T-helper 1 cell (primary cell): ENCODE measurements at places on chromosomes 3 and 15.

GRCh38 chr3:15399970-15400369 lies 27.4 kb downstream of the METTL6 start:
- DNase-seq: no peak

DNA sequence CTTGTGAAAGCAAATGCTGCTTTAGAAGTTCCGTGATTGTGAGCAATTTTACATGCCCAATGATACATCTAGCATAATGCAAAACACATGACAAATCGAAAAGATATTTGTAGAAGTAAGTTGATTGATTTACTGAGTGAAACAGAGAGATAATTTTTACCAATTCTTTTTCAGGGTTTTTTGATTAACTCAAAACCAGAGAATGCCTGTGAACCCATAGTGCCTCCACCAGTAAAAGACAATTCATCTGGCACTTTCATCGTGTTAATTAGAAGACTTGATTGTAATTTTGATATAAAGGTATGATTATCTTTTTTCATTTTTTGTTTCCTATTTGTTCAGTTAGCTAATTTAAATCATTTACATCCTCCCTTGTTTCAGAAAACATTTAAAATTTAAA lies 58.8 kb downstream of the RNF13 start:
- no peak for DNase-seq

DNA sequence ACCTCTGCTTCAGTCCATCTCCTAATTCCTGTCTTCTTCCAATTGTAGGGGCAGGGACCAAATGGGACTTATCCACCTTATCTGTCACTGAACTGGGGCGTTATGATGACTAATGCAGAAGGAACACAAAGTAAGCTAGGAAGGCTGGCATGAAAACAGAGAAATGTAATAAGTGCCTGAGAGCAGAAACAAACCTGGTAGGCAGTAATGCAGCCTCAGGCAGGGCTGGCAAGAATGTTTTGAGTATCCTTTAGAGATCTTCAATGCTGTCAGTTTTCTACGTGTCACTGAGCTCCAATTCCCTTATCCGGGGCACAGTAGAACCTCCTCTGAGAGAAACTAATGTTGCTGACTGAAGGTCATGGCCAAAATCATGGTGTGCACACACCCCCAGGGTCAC lies 246.2 kb upstream of the TBL1XR1 start:
- DNase-seq: no peak

GRCh38 chr3:58353722-58354553 lies 21.2 kb downstream of the PXK start:
- DNase-seq: no peak

DNA sequence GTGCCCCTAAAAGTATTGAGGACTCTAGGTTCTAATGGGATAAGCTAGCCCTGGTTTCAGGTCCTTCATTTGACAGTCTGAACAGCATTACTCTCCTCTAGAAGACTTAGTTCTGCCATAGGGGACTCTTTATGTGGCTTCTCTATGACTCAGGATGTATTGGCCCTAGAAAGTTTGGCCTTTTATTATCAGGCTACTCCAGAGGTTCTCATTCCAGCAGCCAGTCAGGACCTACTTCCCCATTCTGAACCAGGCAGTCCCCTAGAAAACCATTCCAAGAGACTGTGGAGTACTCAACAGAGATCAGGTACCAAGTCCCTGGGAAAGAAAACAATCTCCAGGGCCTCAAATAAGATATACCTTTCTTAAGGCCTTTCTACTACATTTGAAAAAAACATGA lies 157.9 kb upstream of the TSPAN3 start:
- no peak for DNase-seq

DNA sequence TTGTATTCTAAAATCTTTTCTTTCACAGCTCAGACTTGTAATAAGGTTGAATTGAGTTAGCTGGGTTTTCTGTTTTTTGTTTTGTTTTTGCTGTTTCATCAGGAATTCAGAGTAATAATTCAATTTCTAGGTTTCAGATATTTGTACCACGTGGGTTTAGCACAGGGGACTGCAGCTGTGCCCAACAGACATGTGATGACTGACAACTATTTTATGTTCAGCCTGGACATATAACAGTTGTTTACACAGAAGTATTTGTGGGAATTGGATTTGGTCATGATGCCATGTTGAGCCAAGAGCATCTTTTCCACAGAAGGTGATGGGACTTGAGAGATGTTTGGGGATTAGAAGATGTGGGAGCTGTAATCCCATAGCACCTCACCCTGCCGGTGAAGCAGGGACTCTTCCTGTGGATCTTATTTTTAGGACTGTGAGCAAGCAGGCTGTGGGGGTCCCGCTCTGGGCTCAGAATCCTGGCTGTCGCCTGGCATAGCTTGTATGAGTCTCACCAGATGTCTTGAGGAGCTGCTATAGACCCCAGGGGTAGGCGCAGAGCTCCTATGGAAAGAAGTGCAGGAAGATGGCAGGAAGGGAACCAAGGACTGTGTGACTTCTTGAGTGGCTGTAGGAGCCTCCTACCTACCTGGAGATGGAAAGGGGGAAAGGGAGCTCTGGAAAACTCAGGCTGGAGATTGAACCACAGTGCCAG lies 23.7 kb downstream of the PXYLP1 start:
- DNase-seq: no peak

GRCh38 chr3:43243590-43244587 lies 42.5 kb upstream of the SNRK start:
- DNase-seq: no peak

DNA sequence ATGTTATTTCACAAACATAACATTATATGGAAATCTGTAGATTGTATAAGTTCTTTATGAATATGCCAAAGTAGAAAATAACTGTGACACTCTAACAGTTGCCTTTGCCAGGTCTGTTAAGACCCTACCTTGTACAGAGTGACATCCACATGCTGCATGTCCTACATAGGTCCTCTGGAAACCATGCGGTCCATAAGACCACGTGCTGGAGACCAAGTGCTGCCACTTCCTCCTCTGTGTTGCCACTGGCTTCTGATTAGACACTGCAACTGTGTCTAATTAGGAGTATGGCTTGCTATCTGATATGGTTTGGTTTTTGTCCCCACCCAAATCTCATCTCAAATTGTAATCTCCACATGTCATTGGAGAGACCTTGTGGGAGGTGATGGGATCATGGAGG lies 855.5 kb upstream of the SEMA6D start:
- DNase-seq: no peak

DNA sequence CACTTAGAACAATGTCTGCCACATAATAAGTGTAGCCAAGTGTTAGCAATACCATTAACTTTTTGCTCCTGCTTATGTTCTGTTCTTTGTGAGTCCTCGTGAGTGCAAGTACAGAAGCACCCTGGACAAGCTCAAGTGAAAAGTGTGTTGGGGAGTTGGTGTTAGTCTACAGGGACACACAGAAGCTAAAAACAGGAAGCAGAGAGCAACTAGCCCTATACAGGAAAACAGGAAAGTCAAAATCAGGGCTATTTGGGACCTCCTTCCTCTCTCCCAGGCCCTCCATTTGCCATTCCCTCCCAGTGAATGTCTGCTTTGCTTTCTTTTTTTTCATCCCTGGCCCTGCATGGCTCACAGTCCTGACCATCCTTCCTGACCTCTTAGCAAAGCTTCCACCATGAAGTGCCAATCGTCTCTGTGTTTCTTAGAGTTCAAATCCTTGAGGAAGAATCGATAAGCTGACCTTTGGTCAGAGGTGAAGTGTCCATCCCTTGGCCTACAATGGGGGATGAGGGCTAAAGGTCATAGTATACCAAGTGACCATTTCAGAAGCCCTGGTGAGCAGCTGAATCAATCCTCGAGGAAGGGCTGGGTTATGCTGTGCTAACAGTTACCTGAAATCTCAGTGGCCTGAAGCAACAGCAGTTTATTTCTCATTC lies 328.2 kb downstream of the SHQ1 start:
- no peak for DNase-seq

- DNase-seq: no peak
These were observed 33.3 kb upstream of the SACM1L start for GRCh38 chr3:45655906-45656305.

GRCh38 chr3:159904455-159904854 lies 84.2 kb upstream of the IL12A start:
- no peak for DNase-seq

GRCh38 chr3:51999846-52000245 lies 4.2 kb upstream of the RPL29 start:
- no peak for DNase-seq

DNA sequence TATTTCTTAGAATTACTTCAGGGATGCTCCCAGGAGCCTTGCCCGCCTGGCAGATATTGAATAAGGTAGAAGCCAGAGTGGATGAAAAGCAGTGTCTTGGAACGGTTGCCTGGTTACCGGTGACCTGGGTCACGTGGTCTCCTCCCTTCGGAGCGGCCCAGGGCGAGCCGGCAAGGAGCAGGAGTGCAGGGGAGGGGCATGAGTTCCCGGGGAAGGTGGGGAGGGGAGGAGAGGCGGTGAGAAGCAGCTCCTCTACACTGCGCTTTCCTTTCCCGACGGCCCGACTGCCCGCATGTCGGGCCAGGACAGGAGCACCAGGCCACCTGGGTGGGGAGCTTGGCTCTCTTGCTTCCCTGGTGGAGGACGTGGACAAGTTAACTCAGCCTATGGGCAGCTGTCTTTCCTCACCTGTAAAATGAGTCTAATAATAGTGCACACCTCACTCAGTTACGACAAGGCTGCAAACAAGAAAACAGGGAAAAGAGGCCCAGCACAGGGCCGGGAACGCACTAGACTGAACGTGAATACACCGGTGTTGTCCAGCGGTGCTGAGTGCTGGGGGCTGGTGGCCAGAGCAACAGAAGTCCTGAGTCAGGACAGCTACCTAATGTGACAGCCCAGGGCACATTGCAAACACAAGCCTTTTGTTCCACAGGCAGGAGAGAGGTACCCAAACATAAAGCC lies 198.3 kb downstream of the ADAMTS9 start:
- no peak for DNase-seq

- DNase-seq: no peak
These were observed 11.3 kb upstream of the ANKRD63 start for GRCh38 chr15:40293905-40294895.

- no peak for DNase-seq
These were observed 1.8 kb upstream of the ROPN1B start for GRCh38 chr3:125967156-125967555.

DNA sequence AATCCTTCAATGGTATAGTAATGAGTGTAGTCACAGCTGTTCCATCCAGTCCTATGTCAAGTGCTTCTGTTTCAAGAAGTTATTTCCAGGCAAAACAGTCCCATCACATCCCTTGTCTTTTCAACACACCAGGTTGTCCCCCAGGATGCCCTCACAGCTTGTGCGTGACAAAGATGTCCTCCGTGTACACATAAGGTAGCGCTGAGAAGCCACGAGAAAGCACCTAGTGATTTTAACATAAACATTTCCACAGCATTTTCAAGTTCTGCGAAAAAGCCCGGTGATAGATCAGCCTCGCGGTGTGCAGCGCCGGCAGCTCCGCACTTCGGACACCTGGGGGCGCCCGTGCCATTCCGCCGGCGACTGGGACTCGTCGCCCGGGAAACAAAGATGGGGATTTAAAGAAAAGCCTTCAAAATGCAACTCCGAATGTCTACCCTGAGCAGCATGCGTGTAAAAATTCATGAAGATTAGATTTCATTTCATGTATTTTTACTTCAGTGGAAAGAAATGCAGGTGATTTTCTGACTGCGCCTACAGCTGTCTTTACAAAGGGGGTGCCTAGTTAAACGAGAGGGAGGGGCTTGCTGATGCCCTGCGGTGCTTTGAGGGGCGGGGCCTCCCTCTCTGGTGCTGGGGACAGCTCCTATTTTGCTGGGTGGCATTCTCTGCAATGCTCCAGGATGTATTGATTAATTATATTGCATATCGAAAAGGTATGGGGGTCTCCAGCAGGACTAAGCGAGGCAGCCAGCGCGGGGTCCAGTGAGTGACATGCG lies 49.9 kb downstream of the KY start:
- DNase-seq: peak; percentile 37

DNA sequence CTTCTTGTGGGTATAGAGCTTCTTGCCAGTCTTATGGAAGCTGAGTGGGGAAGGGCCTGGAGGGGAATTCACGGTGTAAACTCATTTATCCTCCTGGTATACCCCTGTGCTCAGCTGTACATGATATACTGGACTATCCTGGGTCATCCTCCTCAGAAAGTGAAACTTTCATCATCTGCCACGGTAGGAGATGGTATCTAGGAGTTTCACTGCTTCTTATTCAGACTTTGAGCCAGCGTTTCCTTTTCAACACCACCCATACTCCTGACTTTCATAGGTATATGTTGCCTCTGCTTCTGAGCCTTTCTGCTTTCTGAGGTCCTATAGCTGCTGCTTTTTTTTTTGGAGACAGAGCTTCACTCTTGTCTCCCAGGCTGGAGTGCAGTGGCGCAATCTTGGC lies 15.6 kb downstream of the SENP5 start:
- no peak for DNase-seq

GRCh38 chr15:61994216-61994615 lies 66.0 kb downstream of the VPS13C start:
- no peak for DNase-seq

DNA sequence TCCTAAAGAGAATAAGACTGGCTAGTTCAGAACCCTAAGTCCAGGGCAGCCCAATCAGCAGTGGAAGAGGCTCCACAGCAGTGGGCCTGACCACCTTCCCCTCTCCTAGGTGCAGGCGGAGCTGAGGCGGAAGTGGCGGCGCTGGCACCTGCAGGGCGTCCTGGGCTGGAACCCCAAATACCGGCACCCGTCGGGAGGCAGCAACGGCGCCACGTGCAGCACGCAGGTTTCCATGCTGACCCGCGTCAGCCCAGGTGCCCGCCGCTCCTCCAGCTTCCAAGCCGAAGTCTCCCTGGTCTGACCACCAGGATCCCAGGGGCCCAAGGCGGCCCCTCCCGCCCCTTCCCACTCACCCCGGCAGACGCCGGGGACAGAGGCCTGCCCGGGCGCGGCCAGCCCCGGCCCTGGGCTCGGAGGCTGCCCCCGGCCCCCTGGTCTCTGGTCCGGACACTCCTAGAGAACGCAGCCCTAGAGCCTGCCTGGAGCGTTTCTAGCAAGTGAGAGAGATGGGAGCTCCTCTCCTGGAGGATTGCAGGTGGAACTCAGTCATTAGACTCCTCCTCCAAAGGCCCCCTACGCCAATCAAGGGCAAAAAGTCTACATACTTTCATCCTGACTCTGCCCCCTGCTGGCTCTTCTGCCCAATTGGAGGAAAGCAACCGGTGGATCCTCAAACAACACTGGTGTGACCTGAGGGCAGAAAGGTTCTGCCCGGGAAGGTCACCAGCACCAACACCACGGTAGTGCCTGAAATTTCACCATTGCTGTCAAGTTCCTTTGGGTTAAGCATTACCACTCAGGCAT lies 33.7 kb downstream of the VIPR1 start:
- DNase-seq: peak; percentile 34
